ENCODE measurements at places on chromosomes 1 and 21.

DNA sequence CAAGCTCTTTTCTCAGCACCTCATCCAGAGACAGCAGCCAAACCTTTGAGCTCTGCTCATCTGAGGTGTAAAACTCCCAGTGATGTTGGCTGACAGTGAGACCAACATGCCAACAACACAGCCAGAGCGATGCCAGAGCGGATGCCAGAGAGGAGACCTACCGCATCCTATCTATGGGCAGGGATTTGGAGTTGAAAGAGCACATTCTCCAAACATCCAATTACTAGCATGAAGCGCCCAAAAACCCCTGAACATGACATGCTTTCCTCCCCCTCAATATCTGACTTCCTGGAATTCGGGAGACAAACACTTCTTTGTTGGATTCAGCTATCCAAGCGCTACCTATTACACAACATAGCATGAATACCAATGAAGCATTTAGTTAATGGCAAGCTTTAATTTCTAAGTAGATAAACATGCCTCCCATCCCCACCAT, 23.1 kb upstream of the PAXBP1 start:
- no peak for DNase-seq

DNA sequence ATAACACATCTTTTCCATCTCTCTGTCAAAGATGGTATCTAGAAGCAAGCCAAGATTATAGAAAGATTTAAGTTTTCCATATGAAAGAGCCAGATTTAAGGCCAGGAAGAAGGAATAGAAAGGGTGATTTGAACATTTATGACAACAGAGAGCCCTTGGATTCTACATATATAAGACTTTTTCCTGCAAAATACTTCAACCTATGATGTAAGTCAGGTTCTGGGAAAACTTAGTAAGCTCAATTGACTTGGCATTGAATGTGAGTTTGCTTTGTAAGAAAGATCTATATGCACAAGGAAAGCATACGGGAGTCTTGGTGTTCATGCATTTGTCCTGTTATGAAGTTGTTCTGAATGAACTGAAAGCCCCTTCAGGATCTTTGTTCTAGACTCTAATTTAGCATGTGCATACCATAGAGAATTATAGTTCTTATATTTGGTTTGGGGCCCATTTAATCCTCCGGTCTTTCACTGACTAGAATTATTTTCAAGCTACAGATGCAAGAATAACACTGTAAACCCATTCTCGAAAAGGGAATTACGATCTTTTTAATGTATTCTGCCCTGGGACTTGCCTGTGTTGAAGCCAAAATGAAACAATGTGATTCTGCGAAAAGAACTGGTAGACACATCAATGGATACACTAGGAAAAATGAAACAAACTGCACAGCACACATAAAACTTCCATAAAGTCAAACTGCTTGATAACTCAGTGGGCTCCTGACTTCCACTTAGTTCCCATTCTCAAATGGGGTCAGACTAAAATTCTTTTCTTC, 152.8 kb downstream of the DISP1 start:
- no peak for DNase-seq

DNA sequence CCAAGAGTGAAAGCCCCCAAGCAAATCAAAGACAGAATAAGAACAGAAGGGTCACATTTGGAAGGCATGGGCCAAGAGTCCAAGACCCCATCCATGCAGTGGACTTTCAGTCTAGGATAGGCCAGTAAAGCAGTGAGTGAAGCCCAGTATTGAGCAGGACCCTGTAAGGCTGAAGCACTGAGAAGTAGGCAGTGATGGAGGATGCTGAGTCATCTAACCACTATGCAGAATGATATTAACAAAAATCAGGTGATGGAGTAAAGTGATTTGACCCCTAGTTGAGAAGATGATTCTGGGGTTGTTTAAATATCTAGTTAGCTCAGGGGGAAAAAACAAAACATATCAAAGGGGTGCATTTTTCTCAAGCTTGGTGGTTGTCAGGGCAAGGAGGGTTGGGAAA, 308.7 kb upstream of the PLXNA2 start:
- no peak for DNase-seq

- DNase-seq, result peak; percentile 25
Observed at GRCh38 chr1:147600119-147601111, 59.1 kb downstream of the BCL9 start.

GRCh38 chr1:204154568-204155255, 2.9 kb upstream of the ETNK2 start:
- no peak for DNase-seq

- DNase-seq, result no peak
Observed at GRCh38 chr1:40067851-40068250, 27.3 kb downstream of the CAP1 start.

DNA sequence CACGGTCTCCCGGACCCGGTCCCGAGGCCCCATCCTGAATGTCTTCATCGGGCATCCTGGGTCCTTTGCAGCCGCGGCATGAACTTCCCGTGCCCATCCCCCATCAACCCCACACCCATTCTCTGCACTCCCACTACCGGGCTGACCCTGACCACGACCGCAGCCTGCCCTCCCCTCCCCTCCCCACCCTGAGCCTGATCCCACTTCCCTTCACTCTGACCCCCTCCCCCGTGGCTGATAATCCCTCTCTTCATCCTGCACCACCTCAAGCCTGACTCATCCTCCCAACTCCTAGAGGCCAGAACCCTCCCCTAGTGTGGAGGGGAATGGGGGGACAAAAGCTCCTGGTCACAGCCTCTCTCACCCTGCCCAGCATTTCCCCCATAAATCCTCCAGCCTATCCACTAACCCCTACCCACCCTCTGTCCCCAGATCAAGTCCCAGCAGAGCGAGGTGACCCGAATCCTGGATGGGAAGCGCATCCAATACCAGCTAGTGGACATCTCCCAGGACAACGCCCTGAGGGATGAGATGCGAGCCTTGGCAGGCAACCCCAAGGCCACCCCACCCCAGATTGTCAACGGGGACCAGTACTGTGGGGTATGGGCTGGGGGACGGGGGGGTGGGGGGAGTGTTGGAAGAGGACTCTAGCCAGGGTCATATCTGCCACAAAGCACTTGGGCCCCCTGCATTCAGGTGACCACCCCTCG, 602 bp downstream of the SH3BGRL3 start:
- DNase-seq, result no peak

- DNase-seq, result no peak
Observed at GRCh38 chr1:64986903-64987871, 20.8 kb upstream of the JAK1 start.

- DNase-seq, result no peak
Observed at GRCh38 chr21:46037331-46038325, 56.1 kb downstream of the COL6A1 start.

DNA sequence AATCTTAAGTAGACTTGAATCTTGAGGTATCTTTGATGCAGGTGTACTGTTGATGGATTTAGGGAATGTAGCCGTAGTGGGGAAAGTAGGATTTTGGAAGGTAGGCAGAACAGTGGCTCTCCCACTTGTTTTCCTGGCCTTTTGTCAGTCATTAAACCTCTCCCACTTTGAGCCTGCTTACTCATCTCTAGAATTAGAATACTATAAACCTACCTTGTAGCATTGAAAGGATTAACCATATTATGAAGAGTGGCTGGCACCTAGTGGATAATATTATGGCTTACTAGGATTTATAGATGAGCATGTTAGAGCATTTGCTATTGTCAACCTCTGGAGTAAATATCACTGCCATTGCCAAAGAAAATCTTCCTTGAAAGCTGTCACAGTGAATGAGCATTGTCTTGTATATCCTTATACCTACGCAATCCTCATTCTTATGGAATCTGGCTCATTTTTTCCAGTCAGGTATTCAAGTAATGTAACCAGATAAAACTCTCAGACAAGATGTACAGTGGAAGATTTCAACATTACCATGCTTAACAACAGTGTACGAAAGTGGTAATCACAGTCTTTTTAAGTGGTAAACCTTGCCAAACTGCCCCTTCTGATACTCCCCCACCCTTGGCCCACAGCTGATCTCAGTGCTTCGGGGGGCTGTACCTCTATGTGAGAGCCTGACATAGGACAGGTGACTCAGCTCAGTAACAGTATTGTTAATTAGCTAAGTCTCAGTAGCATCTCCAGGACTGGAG, 44.4 kb downstream of the SH3GLB1 start:
- no peak for DNase-seq

DNA sequence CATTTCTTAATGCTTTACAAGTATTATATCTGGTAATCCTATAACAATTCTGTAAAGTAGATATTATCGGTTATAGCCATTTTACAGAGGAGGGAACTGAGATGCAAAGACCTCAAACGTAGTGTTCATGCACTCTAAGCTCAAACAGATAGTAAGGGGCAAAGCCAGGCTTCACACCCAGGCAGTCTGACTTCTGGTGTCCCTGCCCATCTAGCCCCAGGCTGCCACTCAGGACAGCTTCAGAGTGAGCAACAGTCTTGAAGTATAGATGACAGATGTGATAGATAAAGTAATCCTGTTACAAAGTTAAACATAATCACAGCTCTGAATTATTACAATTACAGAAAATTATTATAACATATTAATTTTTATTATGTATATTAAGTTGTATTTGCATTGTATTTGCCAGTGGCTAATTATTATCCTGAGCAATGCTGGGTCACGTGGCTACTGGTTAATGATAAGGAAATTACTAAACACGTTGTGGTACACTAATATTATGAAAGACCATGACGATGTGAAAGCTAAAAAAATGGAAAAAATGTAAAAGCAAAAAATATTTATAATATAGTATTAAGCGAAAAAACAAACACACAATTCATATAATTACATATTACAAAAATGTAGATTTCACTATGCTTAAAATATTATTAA, 6.1 kb upstream of the TRAF3IP3 start:
- DNase-seq, result no peak

DNA sequence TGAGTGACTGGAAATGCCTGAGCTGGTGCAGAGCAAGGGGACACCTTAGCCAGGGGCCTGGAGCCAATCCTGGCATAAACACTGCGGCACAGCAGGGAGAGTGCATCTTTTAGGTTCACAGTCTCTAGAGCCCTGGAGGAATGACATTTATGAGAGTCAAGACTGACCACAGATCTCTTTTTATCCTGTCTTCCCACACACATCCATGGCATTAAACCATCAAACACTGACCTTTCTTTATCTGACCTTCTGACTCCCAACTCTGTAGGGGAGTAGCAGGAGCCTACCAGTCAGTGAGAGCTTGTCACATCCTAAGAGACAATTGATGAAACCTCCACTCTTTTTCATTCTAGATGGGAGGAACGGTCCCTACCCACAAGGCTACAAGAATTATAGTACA, 7.9 kb downstream of the CD34 start:
- no peak for DNase-seq

DNA sequence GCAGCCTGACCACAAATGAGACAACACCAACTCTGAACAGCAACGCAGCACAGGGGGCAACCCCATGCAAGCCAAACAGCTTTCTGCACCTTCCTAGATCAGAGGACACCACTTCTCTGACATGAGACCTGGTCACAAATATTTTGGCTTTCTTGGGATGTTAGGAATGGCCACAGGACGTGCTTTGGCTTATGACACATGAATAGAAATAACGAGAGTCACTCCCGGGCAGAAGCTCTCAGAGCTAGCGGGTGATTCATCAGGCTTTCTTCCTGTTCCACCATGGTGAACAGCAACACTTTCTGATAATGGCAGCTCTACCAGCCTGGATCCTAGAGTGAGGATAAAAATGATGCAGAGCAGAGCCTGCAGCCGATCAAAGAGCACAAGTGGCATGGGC, 39.4 kb downstream of the PAFAH2 start:
- DNase-seq, result peak; percentile 90

DNA sequence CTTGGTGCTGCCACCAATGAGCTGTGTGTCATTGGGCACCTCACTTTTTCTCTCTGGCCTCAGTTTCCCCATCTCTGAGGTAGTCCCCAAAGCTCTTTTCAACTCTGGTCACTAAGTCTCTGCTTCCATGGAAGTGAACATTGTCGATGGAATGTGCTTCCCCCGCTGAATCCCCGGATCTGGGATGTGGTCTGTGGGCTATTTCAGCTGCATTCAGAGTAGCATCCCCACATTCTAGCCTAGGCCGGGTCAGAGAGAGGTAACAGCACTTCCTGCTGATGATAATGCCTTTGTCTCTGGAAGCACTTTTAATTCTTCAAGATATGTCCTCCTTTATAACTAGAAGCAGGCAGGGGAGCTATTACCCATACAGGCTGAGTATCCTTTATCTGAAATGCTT, 29.8 kb downstream of the RASSF5 start:
- DNase-seq, result no peak

GRCh38 chr1:41980827-41981653, 62.3 kb upstream of the HIVEP3 start:
- DNase-seq, result peak; percentile 11

DNA sequence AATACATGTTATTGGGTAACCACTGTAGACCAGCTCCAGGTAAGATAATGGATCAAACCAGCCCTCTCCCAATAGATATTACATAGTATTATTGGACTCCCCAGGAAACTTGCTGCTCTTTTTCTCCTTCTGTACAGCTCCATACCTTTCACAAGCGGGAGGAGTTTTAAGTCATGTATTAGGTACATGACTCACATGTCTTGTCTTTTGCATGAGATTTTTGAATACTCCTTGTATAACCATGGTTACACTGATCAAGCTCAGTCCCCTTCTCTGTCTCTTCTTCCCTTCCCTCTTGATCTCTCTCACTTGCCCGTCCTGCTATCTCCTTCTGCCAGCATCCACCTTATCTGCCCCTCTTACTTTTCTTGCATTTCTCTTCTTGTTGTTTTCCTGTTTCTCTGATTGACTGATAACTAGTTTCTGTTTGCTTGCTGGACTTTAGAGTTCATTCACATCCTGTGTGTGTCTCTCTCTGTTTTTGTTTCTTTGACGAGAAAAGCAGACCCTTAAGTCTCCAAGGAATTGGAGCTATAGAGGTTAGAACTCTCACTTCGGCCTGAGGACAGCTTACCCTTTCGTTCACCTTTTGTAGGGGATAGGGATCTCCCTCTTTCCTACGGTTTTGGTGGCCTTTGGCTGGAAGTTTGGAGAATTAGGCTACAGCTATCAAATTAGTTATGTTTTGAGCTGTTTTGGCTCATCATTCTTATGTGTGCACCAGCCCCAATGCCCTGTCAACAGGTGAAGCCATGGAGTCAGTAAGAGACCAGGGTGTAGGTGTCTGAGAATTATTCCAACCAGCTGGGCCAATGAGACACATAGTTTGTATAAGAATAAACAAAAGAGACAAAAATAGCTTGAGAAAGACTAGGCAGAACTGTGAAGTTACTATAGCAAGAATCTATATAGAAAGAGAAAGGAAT, 49.0 kb upstream of the ASB17 start:
- no peak for DNase-seq
